ENCODE measurements at places on chromosomes 6 and 20. TPM values are rescaled to one million over a fixed set of nuclear protein-coding genes. Genes with fewer than 3 reads are reported as not detected.
A peak's percentile ranks its signal among the peaks of the same experiment; 100 is the strongest.

The APOM gene
- total RNA-seq = not detected

- DNase-seq = no peak
These were observed 23.5 kb downstream of the KIZ start for GRCh38 chr20:21149344-21149743.

The KIF6 gene
- total RNA-seq = 46.6 TPM

GRCh38 chr20:22371843-22372242 lies 212.5 kb downstream of the FOXA2 start:
- DNase-seq = no peak

- DNase-seq = peak; percentile 42
These were observed 812 bp downstream of the MYMX start for GRCh38 chr6:44217332-44218143.

The MAS1 gene
- not detected for total RNA-seq

GRCh38 chr6:167980911-167981580 lies 16.4 kb upstream of the KIF25 start:
- no peak for DNase-seq

DNA sequence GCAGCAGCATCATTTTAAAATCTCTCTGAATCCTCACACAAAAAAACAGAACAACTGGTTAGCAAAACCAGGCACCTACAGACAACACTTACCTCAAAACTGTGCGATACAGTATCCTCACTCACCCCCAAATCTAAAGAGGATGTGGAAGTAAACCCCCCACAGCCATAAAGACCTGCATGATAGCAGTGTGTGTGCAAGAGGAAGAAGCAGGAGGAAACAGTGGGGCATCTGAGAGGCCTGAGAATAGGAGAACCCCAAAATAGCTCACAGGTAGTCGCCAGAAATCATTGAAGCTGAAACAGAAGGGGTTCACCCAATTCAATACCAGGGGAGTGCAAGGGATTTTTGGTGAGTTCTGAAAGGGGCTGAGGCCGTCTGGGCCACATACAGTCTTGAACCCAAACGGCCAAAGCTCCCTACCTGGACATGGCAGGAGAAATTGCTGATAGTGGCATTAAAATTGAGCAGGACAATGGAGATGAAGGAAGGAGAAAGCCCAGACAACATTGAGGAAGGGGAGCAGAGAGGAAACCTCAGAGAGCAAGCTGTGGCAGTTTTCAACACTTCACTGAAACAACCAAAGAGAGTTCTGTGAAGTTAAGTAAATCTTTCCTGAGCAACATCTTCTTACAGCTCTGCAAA lies 129.7 kb downstream of the FIG4 start:
- DNase-seq = no peak

GRCh38 chr6:81476881-81477280 lies 275.6 kb downstream of the TENT5A start:
- no peak for DNase-seq

The PTCRA gene
- total RNA-seq = not detected

The TBP gene
- 10.9 TPM for total RNA-seq

The PRDM1 gene
- total RNA-seq = 26.2 TPM

DNA sequence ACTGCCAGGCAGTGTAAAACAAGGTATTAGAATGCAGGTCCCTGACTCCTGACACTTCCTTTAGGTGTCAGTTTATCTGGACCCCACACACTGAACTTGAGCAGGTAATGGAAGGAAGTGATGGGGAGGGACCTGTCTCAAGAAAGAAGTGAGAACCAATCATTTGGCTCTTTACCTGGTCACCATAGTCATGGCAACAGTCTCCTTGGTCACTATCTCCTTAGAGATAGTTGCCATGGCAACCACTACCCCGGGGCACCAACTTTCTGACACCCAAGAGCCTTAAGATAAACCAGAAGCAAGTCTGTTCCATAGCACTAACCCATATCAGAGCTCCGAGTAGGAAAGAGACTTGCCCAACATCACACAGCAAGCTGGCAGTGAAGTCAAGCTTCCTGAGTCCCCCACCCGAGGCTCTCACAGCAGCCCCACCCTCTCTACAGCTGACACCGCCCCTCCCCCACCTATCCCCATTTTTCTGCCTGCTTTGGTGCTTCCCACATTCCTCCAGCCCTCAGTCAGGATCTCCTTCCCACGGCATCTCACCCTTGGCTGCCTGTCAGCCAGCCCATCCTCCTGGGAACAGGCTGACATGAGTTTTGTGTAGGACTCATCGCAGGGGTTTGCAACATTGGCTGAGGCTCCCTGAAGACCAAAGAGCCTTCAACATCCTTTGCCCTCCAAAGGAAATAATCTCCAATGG lies 16.3 kb upstream of the HM13 start:
- no peak for DNase-seq

- DNase-seq = no peak
These were observed 85.8 kb downstream of the PLCG1 start for GRCh38 chr20:41223112-41223511.

The HLA-DOB gene
- total RNA-seq = not detected

- DNase-seq = no peak
These were observed 354.2 kb downstream of the GRIK2 start for GRCh38 chr6:101747716-101748115.

The MYL9 gene
- total RNA-seq = 974 TPM

The CALHM5 gene
- total RNA-seq = 0.64 TPM

GRCh38 chr6:8705435-8706020 lies 270.2 kb upstream of the SLC35B3 start:
- DNase-seq = no peak

- DNase-seq = no peak
These were observed 136.0 kb downstream of the MTHFD1L start for GRCh38 chr6:151001387-151002056.

The GLP1R gene
- not detected for total RNA-seq

DNA sequence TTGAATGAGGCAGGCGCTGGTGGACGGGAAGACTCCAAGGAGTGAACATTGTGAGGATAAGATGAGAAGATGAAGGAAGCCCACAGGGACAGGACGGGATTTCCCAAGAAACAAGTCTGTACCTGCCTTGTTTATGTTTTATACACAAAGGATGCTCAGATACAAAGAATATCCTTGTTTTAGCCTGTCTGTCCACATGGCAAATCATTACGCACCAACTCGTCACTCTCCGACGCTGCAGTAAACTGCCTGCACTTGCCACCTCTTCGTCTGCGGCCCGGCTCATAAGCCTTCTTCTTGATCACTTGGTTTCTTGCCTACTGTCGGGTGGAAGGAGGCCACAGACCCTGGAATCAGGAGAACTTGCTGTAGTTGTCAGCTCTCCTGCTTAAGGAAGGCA lies 85.4 kb downstream of the CD83 start:
- DNase-seq = no peak

GRCh38 chr6:47075168-47075567 lies 33.0 kb upstream of the ADGRF1 start:
- no peak for DNase-seq

The TRIM15 gene
- total RNA-seq = 52.0 TPM

The SIM1 gene
- not detected for total RNA-seq

The C6orf52 gene
- total RNA-seq = not detected

DNA sequence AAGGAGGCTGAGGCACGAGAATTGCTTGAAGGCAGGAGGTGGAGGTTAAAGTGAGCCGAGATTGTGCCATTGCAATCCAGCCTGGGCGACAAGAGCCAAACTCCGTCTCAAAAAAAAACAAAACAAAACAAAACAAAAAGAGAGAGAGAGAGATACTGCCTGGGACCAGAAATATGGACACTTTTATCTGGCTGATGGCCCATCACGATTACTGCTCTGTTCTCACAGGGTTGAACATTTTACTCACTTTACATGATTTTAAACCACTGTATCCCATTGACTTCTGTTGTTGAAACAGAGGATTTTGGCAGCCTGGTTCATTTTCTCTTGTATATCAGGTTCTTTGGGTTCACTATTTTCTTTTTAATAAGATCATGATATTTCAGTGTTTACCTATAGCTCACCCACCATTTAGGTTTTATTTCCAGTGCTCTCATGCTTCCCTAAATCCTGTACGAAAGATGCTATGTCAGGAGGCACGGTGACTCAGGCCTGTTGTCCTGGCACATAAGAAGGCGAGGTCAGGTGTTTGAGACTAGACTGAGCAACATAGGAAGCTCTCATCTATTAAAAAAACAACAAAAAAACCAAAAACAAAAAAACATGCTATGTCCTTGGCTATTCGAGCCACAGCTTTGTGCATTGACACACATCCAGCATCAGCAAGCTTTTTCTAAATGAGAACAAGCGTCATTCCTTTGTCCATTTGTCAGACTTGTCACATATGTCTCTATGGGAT lies 34.5 kb upstream of the RREB1 start:
- DNase-seq = no peak

The CCN2 gene
- 146 TPM for total RNA-seq

DNA sequence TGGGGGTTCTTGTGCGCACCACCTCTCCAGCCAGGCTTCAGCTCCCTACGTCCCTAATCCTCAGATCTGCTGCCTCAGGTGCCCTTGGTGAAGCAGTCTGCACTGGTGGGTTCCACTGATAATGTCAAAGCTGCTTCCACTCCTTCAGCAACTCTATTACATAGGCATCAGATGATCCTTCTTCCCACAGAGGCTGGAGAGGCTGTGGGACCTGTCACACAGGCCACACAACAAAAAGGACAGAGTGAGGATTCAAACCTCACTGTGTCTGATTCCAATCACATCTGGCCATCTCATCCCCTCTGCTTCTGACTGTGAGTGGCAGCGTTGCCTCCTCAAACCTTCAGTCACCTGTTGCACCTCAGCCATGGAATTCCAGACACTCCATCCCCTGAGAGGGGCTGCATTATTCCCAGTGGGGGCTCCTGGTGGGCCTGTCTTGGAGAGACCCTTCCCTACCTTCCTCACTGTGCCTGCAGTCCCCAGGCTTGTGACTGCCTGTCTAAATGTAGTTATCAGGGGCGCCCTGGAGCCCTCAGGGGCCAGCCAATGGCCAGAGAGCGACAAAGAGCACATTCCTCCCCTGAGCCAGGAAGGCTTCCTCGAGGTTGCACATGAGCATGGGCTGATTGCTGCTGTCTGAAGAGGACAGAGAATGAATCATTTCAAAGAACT lies 211.4 kb upstream of the ECI2 start:
- DNase-seq = no peak

GRCh38 chr6:94417363-94417762 lies 998.0 kb upstream of the EPHA7 start:
- no peak for DNase-seq

The ME1 gene
- 1.9 TPM for total RNA-seq

GRCh38 chr6:79077715-79078074 lies 359 bp downstream of the PHIP start:
- peak; percentile 53 for DNase-seq

The CEP43 gene
- 3.6 TPM for total RNA-seq

GRCh38 chr6:3841711-3842565 lies 7.2 kb upstream of the FAM50B start:
- DNase-seq = peak; percentile 8

DNA sequence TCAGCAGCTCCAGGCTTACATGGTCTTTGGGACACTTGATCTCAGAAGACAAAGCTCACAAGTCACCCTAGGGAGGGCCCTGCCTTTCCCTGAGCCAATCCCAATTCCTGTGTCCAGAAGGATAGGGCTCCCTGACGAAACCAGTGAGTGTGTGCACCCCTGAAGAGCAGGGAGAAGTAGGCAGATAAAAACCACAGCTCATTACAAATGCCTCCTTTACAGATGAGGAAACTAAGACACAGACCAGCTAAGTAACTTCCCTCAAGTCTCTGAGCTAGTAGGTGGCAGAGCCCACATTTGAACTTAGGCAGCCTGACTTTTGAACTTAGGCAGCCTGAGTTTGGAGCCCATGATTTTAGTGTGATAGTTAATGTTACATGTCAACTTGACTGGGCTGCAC lies 6.7 kb upstream of the ZFAND3 start:
- DNase-seq = no peak

- no peak for DNase-seq
These were observed 8.5 kb upstream of the OCSTAMP start for GRCh38 chr20:46559001-46559400.

The OR2H2 gene
- total RNA-seq = not detected

The RAET1E gene
- not detected for total RNA-seq

The COL9A1 gene
- 1.5 TPM for total RNA-seq

The TSBP1 gene
- total RNA-seq = not detected

DNA sequence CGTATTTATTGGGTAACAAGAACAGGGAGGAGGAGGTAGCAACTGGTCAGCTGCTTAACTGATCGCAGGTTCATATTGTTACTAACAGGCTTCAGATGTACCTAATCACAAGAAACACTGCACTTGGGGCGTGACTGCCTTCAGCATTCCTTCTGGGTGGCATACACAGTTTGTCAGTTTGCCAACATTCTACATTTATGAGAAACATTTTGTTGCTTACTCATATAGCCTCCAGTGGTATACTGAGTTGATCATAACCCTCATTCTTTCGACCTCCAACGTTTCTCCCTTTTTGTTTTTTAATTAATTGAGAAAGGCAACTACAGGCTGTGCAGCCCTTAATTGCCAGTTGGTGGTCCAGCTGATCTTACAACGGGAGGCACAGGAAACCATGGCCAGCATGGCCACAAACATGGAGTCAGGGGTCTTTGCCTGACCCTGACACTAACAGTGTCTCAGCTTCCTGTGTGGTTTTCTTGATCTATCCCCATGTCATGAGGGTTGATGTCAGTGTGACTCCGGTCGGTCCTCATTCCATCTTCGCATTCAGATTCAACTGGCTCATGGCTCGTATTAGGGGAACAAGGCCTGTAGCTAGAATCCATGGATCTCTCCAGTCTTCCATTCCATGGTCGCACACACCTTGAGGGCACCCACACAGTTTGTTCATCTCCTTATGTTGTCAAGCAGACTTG lies 9.4 kb downstream of the EPB41L2 start:
- DNase-seq = no peak

The CCN6 gene
- not detected for total RNA-seq

The PRSS35 gene
- not detected for total RNA-seq

GRCh38 chr6:11244387-11245126 lies 12.1 kb upstream of the NEDD9 start:
- no peak for DNase-seq

DNA sequence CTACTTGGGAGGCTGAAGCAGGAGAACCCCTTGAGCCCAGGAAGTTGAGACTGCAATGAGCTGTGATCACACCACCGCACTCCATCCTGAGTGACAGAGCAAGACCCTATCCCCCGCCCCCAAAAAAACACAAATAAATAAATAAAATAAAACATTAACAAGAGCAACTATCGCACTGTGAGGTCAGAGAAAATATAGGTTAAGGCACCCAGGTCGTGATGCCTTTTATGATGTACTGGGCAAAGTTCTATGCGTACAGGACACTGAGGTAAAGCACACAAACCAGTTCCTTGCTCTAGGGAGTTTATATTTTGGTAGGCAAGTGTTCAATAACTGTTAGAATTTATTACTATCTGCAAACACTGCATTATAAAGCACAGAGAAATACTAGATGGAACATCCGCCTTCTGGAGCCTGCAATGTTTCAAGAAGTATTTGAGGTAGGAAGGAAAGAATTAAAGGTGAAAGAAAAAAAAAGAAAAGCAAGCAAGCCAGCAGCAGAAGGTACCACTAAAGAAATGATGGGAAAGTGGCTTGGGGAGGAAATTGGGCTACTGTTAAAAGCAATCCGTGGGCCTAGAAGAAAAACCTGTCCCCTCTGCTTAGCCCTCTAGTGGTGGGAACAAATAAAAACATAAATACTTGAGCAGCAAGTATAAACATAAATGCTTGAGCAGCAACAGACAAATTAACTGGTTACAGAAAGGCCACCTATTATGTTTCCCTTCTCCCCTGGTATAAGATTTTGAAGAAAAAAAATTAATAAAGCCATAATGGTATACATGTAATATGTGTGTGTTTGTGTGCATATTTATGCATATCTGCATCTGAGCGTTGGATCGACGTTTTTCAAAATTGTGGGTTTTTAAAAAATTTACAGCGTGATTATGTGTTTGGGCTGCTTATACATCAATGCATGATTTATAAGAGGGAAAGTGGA lies 128.0 kb downstream of the PHACTR1 start:
- DNase-seq = no peak

The SAMD3 gene
- not detected for total RNA-seq

- peak; percentile 36 for DNase-seq
These were observed 5.2 kb downstream of the FOXO3 start for GRCh38 chr6:108565893-108566292.
